Esophagus squamous epithelium (tissue), 5 donors: ENCODE measurements at places on chromosomes 3 and 15. TPM values are rescaled to one million over a fixed set of nuclear protein-coding genes. Genes with fewer than 3 reads are reported as not detected.

- no peak for DNase-seq
- no peak overlapping the region for H3K4me3 ChIP-seq
- peaks cover 63% of the 10 kb centered on the region for H3K36me3 ChIP-seq
- no peaks in the 10 kb centered on the region for H3K27me3 ChIP-seq
- no peak overlapping the region for H3K27ac ChIP-seq
- peaks cover 9% of the 10 kb centered on the region for H3K4me1 ChIP-seq
These were observed 58.4 kb downstream of the MAP6D1 start for GRCh38 chr3:183766745-183767606.

- H3K36me3 ChIP-seq = no peaks in the 10 kb centered on the region
- no peak for DNase-seq
- H3K4me3 ChIP-seq = no peak overlapping the region
- H3K4me1 ChIP-seq = no peaks in the 10 kb centered on the region
These were observed 41.5 kb downstream of the PXYLP1 start for GRCh38 chr3:141272906-141273662.

The ITGB5 gene
- total RNA-seq = 68.4 TPM

- H3K36me3 ChIP-seq = no peaks in the 10 kb centered on the region
- H3K4me1 ChIP-seq = no peaks in the 10 kb centered on the region
- no peak for DNase-seq
- no peaks in the 10 kb centered on the region for H3K27me3 ChIP-seq
These were observed 45.0 kb downstream of the ZMAT3 start for GRCh38 chr3:179026636-179027035.

GRCh38 chr3:10523561-10523960 is 18.2 kb upstream of the ATP2B2 start:
- no peaks in the 10 kb centered on the region for H3K36me3 ChIP-seq
- H3K27me3 ChIP-seq = peaks cover 80% of the 10 kb centered on the region
- no peak overlapping the region for H3K27ac ChIP-seq
- no peak overlapping the region for H3K4me3 ChIP-seq
